ENCODE measurements at places on chromosomes 1 and 21.

- DNase-seq: no peak
These were observed 26.4 kb upstream of the ROR1 start for GRCh38 chr1:63747445-63747844.

DNA sequence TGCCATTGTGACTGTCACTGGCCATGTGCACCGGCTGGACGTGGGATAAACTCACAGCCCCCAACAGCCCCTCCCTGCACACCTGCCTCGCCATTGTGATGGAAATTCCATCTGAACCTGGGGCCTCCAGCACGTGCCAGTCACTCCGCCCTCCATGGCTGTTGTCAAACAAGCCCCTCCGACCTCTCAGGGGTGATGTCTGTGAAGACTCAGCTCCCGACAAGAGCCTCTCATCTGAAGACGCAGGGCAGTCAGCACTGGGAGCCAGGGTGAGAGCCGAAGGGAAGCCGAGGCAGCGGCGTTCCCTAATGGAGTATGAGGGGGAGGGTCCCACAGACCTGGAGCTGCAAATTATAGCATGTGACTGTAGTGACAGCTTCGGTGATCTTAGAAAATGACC, 1.4 kb upstream of the KRTAP10-2 start:
- DNase-seq: no peak

- DNase-seq: no peak
These were observed 12.2 kb downstream of the SLC37A1 start for GRCh38 chr21:42525676-42526378.

GRCh38 chr1:24643363-24644099, 429 bp downstream of the SRRM1 start:
- no peak for DNase-seq

DNA sequence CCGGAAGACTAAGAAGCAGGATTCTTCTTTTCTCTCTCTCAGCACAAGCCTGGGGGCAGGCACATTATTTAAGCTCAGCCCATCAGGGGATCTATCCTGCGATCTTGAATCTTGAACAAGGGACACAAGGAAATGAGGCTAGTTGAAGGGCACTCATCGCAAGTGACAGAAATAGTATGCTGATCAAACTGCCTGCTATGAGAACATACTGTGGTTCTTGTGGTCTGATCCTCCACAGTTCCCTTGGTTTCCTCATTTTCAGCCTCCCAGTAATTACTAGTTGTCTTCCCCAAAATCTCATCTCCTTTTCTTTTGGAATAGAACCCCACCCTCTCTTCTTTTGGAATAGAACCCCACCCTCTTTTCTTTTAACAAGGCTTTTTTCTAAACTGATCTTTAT, 6.5 kb downstream of the ANKRD45 start:
- DNase-seq: no peak

- DNase-seq: no peak
These were observed 242.6 kb downstream of the PTPRU start for GRCh38 chr1:29478879-29479278.

DNA sequence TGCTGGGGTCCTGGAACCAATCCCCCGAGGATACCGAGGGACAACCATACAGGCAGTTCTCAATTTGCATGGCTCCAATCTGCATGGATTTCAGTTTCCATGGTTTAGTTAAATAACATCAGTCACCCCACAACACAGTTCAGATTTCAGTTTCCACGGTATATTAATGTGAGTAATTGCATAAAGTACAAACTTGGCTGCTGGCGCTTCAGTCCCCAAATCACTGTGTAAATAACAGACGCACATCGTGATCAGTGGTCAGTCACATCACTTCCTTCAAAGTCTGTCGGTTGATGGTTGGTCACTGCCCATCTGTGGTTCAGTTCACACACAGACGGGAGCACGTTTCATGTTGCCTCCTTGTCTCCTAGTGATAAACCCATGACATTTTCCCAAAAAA, 66.4 kb upstream of the LPGAT1 start:
- DNase-seq: no peak

- DNase-seq: no peak
These were observed 2.1 kb downstream of the MROH7 start for GRCh38 chr1:54643736-54644135.

GRCh38 chr1:213119794-213120193, 68.8 kb downstream of the RPS6KC1 start:
- DNase-seq: no peak

DNA sequence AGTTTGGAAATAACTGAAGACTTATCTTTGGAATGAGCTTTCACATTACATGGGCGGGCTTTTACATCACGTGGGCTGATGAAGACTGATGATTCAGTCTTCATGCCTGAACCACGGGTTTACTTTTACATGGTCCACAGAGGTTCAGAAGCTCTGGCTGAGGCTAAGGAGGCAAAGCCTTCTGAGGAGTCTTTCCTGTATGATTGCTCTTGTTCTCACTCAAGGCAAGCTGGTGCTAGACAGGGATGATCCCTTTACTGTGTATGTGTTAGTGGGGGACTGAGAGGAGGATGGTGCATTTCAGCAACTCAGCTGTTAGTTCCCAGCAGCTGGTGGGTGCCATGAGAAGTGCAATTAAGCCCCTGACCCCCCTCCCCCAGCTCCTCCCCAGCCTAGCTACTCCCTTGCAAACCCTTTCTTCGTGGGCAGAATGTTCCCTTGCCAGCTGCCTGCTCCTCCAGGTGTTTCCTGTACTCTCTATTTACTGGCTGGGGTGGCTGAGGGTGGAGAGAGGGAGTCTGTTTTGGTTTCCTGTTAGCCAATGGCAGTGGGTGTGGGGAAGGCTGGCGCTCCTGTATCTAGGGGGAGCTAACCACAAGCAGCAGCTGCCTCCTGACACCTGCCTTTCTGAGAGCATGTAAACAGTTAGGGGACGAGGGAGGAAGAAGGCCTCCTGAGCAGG, 15.4 kb downstream of the BTG2 start:
- DNase-seq: no peak

DNA sequence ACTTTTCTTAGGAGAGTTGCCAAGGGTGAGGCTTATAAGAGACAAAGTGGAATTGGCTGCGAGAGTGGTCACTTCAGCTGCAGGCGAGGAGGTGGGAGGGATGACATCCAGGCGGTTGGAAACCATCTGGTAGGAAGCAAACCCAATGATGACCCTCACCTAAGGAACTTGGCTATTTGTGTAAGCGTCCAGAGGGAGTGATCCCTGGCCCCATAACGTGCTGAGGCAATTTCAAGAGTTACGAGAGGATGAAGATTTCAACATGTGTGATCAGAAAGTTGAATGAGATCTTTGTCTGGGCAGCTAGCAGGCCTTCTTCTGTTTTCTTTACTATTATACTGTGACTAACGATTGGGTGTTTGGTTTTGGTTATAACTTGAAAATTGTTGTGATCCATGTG, 102.7 kb upstream of the VANGL1 start:
- no peak for DNase-seq

DNA sequence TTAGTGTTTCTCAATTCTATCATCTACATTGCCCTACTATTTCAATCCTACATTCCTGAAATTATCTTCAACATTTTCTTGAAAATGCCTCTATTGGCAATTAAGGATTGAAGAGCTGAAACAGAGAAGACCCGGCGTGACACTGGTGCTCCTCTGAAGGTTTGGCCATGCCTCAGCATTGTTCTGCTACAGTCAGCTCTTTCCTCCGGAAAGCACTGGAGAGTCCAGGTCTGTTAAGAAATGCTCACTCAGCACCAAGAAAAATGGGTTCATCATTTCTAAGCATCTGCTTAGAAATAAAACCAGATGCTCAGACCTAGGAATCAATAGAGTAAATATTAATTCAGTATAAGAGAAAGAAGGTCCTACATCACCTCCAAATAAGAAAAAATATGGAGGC, 58.8 kb downstream of the WARS2 start:
- DNase-seq: no peak
